ENCODE measurements at places on chromosomes 5 and 9.

DNA sequence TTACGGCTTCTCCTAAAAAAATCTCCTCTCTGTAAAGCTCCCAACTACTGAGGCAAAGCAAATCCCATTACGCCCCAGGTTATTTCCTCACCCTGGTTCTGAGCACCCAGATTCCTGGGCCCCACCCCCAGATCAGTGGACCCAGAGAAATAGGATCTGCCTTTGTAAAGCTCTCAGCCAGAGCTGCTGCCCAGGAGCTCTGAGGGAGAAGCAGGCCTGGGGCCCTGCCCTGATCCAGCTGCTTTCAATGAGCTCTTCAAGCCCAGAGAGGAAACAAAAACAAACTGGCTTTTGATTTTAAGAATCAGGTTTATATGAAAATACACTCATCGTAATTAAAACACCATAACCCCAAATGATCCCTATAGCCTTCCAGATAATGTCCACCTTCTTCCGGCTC is 124.5 kb downstream of the C5orf15 start:
- DNase-seq, result no peak

DNA sequence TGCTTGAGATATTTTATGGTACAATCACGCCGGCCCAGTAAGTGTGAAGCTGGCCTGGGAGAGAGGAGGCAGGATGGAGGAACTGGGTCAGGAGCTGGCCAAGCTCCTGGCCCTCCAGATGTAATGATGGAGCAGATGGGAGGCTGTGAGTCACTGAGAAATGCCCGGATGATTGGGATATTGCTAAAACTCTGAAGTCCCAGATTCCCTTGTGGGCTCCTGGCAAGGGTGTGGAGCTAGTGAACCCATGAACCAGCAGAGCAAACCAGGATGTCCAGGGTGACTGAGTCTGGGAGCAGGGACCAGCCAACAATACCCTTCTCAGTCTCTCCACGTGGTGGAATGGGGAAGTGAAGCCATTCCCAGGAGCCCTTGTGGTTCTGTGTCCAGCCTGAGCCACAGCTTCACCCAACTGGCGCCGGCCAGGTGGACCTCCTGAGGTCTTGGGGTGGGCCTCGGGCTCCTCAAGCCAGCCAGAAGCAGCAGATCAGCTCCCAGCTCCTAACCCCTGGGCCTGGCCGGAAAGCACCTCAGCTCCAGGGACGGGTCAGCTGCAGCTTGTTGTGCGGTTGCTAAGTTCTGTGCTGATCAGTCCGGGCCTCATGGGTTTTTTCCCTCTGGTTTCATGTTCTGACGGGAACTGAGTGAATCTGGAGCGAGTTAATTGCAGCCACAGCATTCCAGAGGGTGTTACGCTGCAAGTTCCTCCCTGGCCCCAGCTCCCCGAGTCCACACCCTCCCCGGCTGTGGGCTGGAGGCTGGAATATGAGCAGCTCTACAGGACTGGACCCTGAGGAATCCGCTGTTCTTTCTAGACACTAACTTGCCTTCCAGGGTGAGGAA is 37.6 kb downstream of the DUSP1 start:
- no peak for DNase-seq

DNA sequence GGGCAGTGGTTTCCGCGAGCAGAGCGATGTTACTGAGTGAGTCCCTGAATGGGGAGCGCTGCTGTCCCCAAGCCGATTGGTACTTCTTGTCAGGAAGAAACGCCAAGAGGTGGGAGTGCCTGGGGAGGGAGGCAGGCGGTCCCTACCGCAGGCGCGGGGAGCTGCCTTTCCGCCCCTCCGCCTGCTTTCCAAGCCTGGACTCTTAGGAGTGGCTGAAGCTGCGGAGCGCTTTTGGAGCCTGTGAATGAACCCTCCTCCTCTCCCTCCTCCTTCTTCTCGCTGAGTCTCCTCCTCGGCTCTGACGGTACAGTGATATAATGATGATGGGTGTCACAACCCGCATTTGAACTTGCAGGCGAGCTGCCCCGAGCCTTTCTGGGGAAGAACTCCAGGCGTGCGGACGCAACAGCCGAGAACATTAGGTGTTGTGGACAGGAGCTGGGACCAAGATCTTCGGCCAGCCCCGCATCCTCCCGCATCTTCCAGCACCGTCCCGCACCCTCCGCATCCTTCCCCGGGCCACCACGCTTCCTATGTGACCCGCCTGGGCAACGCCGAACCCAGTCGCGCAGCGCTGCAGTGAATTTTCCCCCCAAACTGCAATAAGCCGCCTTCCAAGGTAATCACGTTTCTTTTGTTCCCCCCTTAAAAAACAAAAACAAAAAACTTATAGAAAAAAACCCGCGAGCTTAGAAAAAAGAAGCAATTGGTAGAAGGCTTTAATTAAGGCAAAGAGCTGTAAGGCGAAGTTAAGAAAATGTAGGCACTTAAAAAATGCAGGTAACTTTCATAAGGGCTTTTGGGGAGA is at the start of gene VCAN:
TSS of gene VCAN (plus strand) at position 340 of the 808 bp plus-strand sequence. CDS start 11,775 bp downstream, outside the sequence.
- no peak for DNase-seq

DNA sequence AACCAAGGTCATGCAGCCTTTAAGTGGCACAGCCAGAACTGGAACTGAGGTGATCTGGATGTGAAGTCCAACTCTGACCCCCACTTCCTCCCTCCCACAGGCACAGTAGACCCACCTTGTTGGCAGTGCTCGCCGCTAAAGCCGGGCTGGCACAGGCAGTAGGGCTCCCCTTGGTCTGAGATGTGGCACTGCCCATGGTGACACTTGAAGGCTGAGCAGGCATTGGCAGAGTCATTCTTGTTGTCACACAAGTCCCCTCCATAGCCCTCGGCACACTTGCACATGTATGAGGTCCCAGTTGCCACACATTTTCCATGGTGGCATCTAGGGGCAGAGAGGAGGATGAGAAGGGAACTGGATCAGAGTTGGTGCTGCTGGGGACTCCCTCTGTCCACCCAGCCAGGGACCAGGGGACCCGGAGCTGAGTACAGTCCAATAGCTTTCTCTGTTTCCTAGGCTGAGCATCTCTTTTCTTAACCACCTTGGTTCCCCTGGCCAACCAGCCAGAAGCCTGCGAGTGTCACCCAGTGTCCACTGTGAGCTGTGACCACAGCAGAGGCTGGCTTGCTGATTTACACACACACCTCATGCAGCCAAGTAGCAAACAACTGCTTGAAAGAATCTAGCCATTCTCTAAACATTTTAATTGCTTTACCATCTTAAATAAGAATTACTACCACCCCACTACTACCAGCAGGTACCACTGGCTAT is 90.7 kb upstream of the PANK3 start:
- DNase-seq, result no peak

DNA sequence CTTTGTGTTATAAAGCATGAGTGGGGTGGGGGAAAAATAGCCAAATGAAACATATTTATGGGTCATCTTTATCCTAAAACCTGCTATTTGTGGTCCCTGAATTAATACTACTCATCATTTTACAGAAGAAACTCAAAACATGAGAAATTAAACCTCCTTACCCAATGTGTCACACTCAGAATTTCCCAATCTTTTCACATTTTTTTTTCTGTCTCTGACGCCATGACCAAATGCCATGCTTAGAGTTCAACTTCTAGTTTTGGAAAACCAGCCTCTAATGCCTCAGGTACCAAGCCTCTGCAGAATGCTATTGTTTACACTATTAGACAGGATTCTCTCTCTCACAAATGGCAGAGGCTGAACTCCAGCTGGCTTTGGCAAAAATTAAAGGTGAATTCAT is 505.5 kb upstream of the WWC1 start:
- DNase-seq, result no peak

DNA sequence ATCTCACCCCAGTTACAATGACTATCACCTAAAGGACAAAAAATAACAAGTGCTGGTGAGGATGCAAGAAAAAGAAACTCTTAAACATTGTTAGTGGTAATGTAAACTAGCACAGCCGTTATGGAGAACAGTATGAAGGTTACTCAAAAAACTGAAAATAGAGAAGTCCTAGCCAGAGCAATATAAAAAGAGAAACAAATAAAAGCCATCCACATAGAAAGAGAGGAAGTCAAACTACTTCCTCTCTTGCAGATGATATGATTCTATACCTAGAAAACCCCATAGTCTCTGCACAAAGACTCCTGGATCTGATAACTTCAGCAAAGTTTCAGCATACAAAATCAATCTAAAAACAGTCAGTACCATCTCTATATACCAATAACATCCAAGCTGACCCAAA is 221.5 kb upstream of the FAM174A start:
- DNase-seq, result no peak

DNA sequence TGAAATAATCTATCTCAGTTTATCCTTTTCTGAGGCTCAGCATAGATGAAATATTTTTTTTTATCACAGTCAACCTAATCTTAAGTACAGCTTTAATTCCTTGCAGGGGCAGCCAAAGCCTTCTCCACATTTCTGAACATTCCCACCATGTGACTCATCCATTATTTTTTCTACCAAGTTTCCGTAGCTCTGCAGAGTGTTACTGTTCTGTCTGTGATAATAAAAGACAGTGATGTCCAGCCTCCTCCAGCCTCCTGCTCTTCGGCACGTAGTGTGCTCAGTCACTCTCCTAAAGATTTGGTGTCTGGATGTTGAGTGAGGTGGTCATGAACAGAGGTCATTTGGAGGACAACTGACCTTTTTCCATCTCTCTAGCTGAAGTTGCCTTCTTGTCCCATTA is 338.1 kb upstream of the ADAMTS16 start:
- no peak for DNase-seq

GRCh38 chr9:95605816-95606488 is 89.2 kb upstream of the PTCH1 start:
- DNase-seq, result no peak

DNA sequence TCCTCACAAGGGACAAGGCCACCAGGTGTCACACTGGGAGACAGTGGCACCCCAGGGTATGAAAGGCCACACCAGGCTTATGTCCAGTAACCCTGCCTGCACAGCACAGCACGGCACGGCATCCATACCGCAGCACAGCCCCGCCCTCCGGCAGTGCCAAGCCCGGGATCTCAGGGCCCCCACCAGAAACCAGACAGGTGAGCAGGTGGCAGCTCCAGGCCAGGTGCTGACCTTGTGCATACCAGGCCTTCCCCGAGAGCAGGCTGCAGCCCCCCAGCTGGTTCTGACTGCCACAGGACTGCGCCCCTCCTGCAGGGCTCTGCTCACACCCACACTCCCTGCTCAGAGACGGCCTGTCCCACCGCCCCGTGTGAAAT is 56.5 kb downstream of the ADAMTS2 start:
- no peak for DNase-seq

DNA sequence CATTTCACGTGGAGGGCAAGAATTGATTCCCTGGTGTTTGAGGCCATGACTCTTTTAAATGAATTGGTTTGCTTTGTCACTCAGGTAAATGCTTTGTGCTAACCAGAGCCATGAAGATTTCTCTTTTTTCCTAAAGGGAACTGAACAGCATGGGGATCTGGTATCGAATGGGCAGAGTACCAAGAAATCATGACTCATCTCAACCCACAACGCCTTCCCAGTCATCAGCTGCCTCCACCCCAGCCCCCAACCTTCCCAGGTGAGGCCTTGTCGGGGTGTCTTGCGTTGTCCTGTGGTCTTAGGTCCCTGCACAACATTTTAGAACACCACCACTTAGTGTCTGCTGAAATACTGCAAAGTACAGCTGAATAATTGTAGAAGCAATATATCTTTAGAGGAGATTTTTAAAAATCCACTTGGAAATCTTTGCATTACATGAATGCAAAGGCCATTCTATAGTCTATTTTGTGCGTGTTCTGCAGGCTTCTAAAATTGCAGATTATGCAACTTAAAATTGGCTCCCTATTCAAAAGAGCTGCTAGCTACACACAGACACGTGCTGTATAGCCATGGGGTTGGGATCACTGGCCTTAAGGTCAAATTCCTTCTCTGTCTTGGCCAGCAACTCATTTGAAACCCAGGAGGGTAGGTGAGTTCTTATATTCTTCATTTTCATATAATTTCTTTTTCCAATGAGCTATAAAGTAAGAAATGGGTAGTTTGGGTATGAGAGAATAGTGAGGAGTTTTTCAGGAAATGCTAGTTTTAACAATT is 69.0 kb downstream of the MVB12B start:
- DNase-seq, result no peak

DNA sequence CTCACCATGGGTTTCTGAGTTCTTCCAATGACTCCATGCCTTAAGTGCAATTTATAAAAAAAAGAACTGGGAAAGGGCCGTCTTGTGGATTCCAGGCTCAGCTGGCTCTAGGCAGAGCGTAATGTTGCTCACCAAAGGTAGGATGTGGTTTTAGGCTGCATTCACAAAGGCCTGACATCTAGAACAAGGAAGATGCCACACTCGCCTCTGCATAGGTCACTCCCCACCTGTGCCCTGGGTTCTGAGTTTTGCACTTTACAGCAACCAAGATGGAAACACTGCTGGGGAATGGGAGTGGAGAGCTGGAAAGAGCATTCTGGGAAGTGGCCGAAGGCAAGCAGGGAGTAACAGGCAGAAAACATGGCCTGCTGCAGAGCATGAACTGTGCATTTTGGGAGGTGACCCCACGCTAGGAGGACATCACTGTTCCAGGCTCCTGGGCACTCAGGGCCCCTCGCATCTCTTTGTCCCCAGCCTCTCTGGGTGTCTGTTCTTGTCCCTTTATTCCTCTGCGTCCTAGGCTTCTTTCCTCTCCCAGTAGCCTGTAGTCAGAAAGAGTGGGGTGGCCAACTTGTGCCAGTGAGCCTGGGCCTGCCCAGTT is 12.3 kb downstream of the FCN2 start:
- DNase-seq, result no peak

DNA sequence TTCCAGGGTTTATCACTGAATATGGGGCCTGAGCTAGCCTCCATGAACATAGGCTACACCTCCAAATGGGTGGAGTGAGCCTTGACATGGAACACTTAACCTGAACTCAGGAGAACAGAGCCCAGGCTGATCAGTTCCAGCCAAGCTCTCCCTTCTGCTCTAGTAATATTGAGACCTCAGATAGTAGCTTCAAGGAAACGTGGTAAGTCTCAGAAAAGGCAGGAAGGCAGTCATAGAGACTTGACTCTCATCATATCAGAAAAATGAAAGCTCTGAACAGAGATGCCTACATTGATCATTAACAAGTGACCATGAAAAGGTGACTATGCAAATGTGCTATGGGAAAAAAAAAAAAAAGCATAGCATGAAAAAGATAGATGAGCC is 40.5 kb upstream of the MYO10 start:
- no peak for DNase-seq

DNA sequence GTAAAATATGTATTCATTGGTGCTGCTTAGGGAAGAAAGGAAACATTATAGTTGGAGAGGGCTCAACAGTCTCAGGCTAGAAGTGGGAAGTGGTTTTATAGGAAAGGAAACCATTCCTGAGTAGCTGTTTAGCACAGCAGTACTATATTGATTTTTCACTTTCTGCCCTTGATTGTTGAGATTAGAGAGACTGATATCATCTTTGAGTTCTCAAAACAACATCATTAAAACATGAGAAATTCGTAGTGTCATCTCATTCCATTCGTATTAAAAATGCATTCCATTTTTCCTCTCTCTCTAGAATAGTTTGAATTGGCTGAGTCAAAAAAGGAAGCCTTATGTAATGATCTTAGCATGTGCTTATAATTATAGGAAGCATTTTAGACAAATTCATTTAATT is 14.1 kb downstream of the POLR3G start:
- DNase-seq, result no peak

DNA sequence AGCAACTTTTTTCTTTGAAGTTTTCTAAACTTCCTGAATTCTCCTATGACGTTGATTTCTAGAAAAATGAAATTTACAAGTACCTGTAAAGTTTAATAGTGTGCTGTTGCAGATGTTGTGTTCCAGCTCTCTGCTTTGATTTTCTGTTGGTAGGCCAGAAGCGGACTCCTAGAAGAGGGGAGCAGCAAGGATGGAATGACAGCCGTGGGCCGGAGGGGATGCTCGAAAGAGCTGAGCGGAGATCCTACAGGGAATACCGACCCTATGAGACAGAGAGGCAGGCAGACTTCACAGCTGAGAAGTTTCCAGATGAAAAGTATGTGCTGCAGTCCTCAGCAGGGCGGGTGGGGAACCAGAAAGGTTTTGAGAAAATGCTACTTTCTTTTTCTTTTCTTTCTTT is 8.3 kb downstream of the HABP4 start:
- no peak for DNase-seq

Data from stimulated activated CD8-positive, alpha-beta memory T cell treated with anti-CD3 and anti-CD28 coated beads, Interleukin-7, amount 100 ng/mL, for 1 hour (primary cell).